ENCODE measurements at places on chromosomes 7 and 10.

DNA sequence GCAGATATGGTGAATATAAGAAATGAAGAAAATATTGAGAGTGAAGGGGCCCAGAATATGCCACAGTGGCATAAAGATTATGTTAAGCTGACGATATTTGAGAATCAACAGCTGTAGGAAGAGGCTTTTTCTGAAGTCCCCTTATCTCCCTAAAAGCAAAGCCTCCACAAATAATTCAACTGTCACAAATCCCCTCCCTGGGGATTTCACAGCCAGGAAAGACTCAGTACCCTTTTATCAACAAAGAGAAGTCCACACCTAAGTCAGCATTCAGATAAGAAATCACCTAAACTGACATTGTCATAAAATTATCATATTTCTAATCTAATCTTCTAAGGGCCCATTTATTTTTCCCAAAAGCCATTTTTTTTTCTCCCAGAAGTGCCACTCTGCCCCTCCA lies 284.9 kb upstream of the VWC2 start:
- DNase-seq = no peak

DNA sequence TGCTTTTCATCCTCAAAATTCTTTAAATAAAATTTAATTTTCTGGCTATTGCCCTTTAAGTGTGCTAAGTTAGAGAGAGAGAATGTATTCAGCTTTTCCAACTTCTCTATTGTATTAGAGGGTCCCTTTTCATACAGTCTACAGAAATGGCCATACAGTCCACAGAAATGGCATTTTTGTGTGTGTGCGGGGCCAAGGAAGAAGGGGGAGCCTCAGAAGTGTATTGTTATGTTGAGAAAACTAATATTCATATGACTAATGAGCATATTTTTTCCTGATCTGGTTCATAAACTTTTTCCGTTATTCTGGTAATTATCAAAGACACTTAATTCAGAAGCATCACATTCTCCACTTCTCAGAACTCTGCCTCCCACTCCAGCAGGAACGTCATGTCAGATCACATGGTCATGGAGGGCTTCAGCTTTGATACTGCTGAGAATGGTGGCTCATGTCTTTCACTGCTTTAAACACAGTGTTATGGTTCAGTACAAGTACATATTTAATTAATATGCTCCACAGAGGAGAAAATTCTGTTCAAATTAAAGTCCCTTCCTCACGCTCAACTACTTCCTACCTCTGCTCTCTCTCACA lies 37.1 kb downstream of the ELMO1 start:
- DNase-seq = no peak

DNA sequence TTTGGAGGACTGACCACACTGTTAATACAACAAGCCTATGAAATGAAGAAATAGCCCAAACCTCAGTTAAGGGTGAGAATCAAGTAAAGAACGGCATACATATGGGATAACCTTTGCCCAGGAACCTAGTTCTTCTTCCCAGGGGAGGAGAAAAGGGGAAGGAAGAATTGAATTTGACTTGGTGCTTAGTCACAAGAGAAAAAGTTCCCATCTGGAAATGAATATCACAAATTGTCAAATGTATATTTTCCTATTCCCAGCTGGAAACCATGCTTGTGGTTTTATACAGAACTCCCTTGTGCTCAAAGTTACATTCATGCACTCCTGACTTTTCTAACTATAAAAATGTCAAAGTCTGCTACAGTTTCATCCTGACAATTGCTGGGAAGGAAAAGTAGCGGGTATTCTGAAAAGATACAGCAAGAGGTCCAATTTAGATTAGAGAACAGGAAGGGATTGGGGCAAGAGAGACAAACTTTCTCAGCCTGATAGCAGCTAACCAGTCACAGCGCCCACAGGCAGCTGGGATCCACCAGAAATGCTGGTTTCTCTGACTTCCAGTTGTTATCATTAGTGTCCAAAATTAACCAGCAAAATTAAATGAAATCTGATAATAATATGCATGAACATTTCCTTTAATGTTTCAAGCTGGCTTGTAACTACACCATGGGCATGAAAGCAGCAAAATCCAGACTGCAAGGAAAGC lies 18.6 kb upstream of the GSAP start:
- no peak for DNase-seq

- DNase-seq = no peak
Observed at GRCh38 chr7:4102231-4102841, 579.8 kb upstream of the FOXK1 start.

DNA sequence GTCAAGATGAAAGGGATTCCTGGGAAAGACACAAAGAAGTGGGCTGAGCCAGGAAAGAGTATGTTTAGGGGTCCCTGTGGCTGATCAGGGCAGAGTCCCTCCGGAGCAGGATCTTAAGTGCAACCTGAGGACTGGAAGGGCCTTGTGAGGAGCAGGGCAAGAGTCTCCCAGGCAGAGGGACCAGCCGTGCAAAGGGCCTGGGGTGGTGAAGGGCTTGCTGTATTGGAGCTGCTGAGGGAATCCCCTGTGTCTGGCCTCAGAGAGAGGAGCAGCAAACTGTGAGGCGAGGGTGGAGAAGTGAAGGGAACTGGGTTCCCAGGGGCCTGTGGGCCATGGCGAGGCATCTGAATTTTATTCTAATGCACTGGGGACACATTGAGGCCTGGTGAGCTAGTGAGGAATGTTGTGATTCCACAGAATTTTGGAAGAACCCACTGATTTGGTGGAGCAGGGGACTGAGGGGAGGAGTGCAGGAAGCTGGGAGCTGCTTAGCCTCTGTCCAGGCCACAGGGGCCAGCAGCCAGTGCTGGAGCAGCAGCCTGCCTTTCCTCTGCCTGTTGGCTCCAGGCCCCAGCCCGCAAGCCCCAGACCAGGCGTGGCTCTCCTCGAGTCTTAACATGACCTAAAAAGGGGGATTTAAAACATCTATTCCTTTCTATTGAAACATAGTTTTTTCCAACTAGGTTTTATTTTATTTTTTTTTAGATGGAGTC lies 138.4 kb upstream of the IGFBP3 start:
- DNase-seq = no peak

GRCh38 chr7:128708235-128708634 lies 30.9 kb upstream of the CALU start:
- DNase-seq = no peak

- no peak for DNase-seq
Observed at GRCh38 chr7:130881091-130881798, 147.2 kb upstream of the KLF14 start.

DNA sequence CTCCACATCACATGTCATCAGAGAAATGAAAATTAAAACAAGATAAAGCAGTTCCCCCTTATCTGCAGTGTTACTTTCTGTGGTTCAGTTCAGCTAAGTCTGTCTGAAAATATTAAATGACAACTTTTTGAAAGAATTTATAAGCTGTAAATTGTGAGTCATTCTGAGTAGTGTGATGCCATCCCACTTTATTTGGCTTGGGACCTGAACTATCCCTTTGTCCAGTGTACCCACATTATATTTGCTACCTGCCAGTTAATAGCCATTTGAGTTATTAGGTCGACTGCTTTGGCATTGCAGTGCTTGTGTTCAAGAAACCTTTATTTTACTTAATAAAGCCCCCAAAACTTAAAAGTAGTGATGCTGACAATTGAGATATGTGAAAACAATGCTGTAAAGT lies 804.2 kb downstream of the ANKRD7 start:
- no peak for DNase-seq

GRCh38 chr10:77455561-77455960 lies 182.0 kb downstream of the KCNMA1 start:
- no peak for DNase-seq

GRCh38 chr10:112838784-112839481 lies 111.1 kb upstream of the TCF7L2 start:
- peak; percentile 61 for DNase-seq

DNA sequence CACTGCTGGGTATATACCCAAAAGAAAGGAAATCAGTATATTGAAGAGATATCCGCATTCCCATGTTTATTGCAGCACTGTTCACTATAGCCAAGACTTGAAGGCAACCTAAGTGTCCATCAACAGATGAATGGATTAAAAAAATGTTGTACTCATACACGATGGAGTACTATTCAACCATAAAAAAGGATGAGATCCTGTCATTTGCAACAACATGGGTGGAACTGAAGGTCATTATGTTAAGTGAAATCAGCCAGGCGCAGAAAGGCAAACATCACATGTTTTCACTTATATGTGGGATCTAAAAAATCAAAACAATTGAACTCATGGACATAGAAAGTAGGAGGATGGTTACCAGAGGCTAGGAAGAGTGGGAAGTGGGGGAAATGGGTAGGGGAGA lies 19.3 kb downstream of the NRCAM start:
- DNase-seq = no peak

GRCh38 chr10:74746813-74747212 lies 79.6 kb upstream of the KAT6B start:
- no peak for DNase-seq
